ENCODE measurements at places on chromosomes 11 and 22. TPM values are rescaled to one million over a fixed set of nuclear protein-coding genes. Genes with fewer than 3 reads are reported as not detected.

DNA sequence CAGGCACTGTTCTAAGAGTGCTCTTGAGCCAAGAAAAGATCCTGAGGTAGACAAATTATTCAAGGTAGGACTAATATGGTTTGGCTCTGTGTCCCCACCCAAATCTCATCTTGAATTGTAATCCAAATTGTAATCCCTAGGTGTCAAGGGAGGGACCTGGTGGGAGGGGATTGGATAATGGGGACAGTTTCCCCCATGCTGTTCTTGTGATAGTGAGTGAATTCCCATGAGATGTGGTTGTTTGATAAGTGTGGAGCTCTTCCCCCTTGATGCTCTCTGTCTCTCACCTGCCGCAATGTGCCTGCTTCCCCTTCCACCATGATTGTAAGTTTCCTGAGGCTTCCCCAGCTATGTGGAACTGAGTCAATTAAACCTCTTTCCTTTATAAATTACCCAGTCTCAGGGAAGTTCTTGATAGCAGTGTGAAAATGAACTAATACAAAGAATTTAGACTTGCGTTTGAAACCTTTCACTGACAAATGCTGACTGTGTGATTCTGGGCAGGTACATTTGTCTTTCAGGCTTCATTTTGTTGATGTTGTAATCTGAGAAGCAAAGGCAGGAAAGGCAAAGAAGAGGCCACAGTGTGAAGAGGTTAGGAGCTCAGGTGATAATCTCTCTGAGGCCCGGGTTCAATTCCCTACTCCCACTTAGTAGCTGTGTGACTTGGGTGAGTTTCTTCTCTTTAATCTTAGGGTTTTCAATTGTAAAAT, 115.8 kb upstream of the PAX6 start:
- DNase-seq = no peak

DNA sequence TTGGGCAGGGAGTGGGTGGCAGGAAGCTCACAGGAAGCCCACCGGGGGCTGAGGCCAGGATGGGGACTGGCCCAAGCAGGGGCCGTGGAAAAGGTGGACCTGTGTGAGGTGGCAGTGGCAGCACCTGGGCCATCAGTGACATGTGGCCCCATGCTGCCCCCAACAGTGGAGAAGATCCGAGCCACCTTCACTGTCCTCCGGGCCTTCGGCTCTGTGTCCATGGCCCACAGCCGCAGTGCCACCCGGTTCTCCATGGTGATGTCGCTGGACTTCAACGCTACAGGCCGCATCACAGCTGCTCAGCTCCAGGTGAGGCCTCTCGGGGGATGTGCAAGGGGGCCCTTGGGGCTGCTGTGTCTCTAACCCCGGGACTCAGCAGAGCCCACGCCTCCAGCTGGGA, 37.9 kb downstream of the MYO18B start:
- DNase-seq = no peak

MS4A2 gene
- not detected for total RNA-seq

- no peak for DNase-seq
Observed at GRCh38 chr11:131481303-131481702, 110.9 kb downstream of the NTM start.

- DNase-seq = no peak
Observed at GRCh38 chr11:90737444-90738050, 514.7 kb upstream of the CHORDC1 start.

BBS1 gene
- total RNA-seq = 12.1 TPM

- no peak for DNase-seq
Observed at GRCh38 chr22:23280356-23281052, 100.2 kb downstream of the BCR start.

GRCh38 chr11:25733777-25734176, 598.2 kb upstream of the ANO3 start:
- no peak for DNase-seq

GRCh38 chr11:60078745-60079144, 9.7 kb upstream of the MS4A2 start:
- DNase-seq = no peak

DNA sequence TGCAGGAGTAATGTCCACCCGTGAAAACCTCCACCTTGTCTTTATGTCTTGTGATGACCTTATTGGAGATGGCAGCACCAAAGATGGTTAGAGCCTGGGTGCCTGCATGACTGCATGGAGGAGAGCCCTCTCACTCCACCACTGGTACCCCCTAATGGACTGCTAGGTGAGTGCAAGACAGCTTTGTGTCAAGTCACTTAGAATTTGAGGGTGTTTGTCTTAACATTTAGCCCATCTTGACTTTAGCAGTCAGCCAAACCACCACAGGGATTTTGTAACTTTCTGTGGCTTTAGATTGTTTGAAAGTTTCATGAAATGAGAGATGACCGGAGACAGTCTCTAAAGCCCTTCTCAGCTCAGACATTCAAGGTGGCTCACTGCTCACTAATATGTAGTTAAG, 232.9 kb upstream of the NCAM1 start:
- DNase-seq = no peak

- DNase-seq = no peak
Observed at GRCh38 chr22:36584666-36585065, 55.7 kb upstream of the EIF3D start.

- DNase-seq = no peak
Observed at GRCh38 chr22:25749420-25750169, 7.6 kb downstream of the MYO18B start.

- no peak for DNase-seq
Observed at GRCh38 chr11:26994631-26995095, 751 bp downstream of the FIBIN start.

GRCh38 chr11:73361953-73362776, 14.0 kb upstream of the RELT start:
- no peak for DNase-seq

SMC1B gene
- not detected for total RNA-seq

GRCh38 chr11:128518493-128519207, 68.7 kb downstream of the ETS1 start:
- no peak for DNase-seq

DNA sequence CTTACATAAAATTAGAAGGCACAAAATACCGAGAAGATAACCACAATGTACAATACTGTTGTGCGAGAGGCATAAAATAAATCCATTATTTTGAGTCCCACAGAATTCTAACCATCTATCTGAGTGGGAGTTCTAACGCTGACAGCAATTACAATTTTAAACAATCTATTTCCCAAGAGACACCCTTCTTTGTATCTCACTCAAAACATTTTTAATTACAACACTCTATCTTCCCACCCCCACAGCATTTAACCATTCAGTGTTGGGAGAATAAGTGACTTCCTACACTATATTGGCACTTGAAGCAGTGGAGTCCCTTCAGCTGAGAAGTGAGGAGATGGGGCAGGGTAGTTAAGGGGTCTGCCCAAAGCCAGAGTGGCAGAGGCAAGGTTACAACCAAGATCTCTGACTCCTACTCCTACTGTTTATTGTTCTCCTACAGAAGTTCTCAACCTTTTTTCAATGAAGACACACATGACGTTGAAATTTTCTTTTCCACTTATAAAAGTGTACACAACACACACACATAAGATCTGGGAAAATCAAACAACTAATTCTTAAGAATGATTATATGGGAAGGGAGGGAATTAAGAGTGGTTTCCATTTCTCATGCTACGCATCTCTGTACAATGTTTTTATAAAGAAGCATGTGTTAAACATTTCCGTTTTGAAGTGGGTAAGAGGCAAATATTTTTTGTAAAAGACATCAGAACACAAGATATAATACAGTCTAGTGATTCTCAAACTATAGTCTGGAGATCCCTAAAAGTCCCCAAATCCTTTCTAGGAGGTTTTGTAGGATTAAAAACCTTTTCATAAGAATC, 10.9 kb downstream of the SLC25A17 start:
- peak; percentile 45 for DNase-seq

- DNase-seq = no peak
Observed at GRCh38 chr22:35632935-35633334, 15.3 kb upstream of the APOL6 start.

SPTBN2 gene
- 20.0 TPM for total RNA-seq

OR2AG1 gene
- not detected for total RNA-seq

DNA sequence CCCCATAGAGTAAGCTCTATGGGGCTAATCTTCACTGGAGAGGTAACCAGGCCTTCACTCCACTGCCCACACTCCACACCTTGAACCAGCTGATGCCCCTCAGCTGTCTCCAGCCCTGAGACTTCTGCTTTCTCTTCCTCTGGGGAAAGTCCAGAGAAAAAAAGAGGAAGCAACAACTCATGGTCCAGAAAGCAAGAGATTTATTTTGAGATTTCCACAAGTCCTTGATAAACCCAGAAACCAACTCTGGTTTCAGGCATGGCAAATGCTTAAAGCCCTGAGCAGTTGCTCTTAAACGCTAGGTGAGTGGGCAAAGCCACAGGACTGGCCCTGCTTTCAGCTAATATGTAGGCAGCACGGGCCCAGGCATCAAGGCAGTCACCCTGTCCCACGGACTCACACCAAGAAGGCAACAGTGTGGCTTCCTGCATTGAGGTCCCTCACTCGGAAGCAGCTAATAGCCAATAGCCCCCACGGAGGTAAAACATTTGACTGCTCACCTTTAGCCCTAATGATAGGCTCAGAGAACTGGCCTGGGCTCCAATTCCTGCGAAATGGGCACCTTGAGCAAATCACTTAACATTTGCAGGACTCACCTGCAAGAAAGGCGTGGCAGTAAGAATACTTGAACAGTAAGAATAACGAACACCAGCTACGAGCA, 4.3 kb downstream of the CYB561A3 start:
- DNase-seq = no peak

DNA sequence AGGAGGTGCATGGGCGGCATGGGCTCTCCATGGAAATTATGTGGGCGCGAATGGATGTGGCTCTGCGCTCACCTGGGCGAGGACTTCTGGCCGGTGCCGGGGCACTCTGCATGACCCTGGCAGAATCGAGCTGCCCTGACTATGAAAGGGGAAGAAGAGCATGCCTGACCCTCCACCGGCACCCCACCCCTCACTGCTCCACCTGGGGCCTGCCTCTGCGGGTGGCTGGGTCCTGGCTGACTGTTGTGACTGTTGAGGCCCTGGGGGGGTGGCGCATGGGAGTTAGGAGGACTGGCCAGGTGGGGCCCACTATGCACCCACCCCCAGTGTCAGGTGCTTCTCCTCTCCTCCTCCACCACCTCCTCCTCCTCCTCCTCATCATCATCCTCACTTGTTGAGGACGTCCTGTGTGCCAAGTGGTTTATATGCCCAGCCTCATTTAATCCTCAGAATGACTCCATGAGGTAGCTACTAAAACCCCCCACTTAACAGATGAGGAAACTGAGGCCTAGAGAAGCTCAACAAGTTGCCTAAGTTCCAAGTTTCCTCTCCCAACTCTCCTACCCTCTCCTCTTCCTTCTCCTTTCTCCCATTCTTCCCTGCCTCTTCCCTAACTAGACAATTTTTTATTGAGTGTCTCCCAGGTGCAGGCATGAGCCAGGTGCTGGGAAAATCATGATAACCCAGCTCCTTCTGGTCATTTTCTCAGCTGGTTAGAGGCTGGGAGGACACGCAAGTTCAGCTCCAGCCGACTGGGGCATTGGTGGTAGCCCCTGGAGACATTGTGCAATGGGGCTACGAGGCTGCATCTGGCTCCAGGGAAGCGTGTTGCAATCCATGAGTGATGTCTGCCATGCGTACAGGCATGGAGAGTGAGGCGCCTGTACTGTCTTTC, 2.3 kb downstream of the MYEOV start:
- DNase-seq = peak; percentile 24

DNA sequence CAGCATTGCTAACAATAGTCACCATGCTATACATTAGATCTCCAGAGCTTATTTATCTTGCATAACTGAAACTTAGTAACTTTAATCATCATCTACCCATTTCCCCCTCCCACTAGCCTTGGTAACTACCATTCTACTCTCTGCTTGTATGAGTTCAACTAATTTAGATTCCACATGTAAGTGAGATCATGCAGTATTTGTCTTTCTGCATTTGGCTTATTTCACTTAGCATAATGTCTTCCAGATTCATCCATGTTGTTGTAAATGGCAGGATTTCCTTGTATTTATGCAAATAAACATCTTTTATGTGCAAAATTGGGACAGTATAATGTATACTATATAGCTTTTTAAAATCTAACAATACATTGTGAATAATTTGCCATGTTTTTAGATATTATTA, 66.0 kb upstream of the ZBED5 start:
- no peak for DNase-seq

DNA sequence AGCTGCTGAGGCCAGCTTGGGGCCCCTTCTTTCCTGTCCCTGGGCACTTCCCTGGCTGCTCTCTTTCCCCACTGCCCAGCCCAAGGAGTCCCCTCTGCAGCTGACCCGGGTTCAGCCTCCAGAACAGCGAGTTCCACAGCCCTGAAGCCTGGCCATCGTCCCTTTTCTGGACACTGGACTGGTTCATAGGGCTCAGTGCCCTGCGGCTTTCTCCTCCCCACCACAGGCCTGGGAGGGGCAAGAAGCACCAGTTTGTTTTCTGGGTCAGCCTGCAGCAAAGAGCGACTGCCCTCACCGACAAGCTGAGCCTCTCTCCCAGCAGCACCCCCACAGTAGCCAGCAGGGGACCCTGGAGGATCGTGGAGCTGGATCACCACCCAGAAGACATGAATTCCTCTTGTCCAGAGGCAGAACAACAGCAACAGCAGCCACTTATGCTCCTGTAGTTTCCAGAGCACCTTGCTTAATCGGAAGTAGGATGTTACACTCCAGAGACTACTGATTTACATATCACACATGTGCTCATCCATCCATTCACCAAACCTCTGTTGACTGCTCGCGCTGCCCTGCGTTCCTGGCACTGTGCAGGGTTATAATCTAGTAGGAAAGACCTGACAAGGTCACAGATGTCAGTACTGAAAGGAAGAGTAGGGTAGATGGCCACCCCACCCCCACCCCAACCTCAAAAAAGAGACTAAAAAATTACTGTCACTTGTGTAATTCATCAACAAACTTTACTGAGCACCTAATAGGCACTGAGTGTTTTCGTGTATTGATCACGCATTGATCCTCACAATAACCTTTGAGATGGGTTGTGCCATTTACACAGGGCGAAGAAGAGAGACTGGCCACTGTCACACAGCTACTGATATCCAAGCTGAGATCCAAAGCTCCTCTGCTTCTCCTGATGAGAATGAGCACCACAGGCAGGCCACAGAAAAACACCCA, 13.0 kb upstream of the CXCR5 start:
- no peak for DNase-seq

PAMR1 gene
- total RNA-seq = 0.22 TPM

- no peak for DNase-seq
Observed at GRCh38 chr22:48781868-48782267, 1045.8 kb downstream of the BRD1 start.
